CD4-positive, alpha-beta T cell (primary cell): ENCODE measurements at places on chromosomes 12 and 14. TPM values are rescaled to one million over a fixed set of nuclear protein-coding genes. Genes with fewer than 3 reads are reported as not detected.

KRT83 gene
- total RNA-seq, result not detected

TAS2R42 gene
- not detected for total RNA-seq

SERPINA1 gene
- total RNA-seq, result 4.7 TPM

SLC5A8 gene
- not detected for total RNA-seq

MSI1 gene
- not detected for total RNA-seq

GABARAPL1 gene
- 276 TPM for total RNA-seq

EGLN3 gene
- total RNA-seq, result 1.3 TPM

KRT6B gene
- total RNA-seq, result not detected

OR6C2 gene
- total RNA-seq, result not detected

EID3 gene
- 13.5 TPM for total RNA-seq

RAPGEF3 gene
- 0.33 TPM for total RNA-seq

OTUB2 gene
- total RNA-seq, result not detected

DEPDC4 gene
- total RNA-seq, result 0.50 TPM

BCAT1 gene
- 0.34 TPM for total RNA-seq

IKZF4 gene
- total RNA-seq, result 5.0 TPM

GLT1D1 gene
- total RNA-seq, result 0.19 TPM

SLC4A8 gene
- total RNA-seq, result 1.3 TPM

ASCL1 gene
- not detected for total RNA-seq

KCNA5 gene
- not detected for total RNA-seq

CLEC9A gene
- total RNA-seq, result 0.98 TPM

MOK gene
- 2.3 TPM for total RNA-seq

HOXC12 gene
- total RNA-seq, result not detected

LRRC9 gene
- not detected for total RNA-seq

IGF1 gene
- total RNA-seq, result not detected

SRRM4 gene
- not detected for total RNA-seq

FAM222A gene
- 1.7 TPM for total RNA-seq

C14orf39 gene
- not detected for total RNA-seq

FOXN4 gene
- not detected for total RNA-seq

FANCM gene
- 6.1 TPM for total RNA-seq

GALNT16 gene
- not detected for total RNA-seq

GPHN gene
- total RNA-seq, result 10.0 TPM

FIGNL2 gene
- total RNA-seq, result 1.3 TPM

ZNF740 gene
- 24.7 TPM for total RNA-seq

CLMN gene
- total RNA-seq, result 0.67 TPM

IL23A gene
- total RNA-seq, result 27.5 TPM

LRCOL1 gene
- not detected for total RNA-seq

EPYC gene
- total RNA-seq, result not detected

SPSB2 gene
- total RNA-seq, result 3.2 TPM

RASAL1 gene
- total RNA-seq, result 1.2 TPM

MYO1H gene
- total RNA-seq, result not detected

WNT1 gene
- 1.8 TPM for total RNA-seq

TAS2R20 gene
- total RNA-seq, result 1.0 TPM

RDH16 gene
- 0.30 TPM for total RNA-seq

OASL gene
- total RNA-seq, result 33.0 TPM

CRIP2 gene
- 62.5 TPM for total RNA-seq

IGFBP6 gene
- total RNA-seq, result not detected

OR11G2 gene
- not detected for total RNA-seq

LRRC23 gene
- 4.7 TPM for total RNA-seq

CCDC175 gene
- total RNA-seq, result not detected

LHX5 gene
- not detected for total RNA-seq

NRXN3 gene
- not detected for total RNA-seq

RND1 gene
- total RNA-seq, result 4.8 TPM

KRT77 gene
- 0.11 TPM for total RNA-seq

SAMD15 gene
- 0.34 TPM for total RNA-seq

BDKRB1 gene
- total RNA-seq, result not detected

C12orf54 gene
- not detected for total RNA-seq

CIDEB gene
- total RNA-seq, result 7.4 TPM

PROX2 gene
- total RNA-seq, result not detected
